Stimulated activated CD8-positive, alpha-beta memory T cell treated with anti-CD3 and anti-CD28 coated beads, Interleukin-4, amount 100 ng/mL, for 1 hour (primary cell): ENCODE measurements at places on chromosomes 5 and 9.

- no peak for DNase-seq
Measured at GRCh38 chr5:178869577-178869976, 9.8 kb downstream of the ZNF354B start.

DNA sequence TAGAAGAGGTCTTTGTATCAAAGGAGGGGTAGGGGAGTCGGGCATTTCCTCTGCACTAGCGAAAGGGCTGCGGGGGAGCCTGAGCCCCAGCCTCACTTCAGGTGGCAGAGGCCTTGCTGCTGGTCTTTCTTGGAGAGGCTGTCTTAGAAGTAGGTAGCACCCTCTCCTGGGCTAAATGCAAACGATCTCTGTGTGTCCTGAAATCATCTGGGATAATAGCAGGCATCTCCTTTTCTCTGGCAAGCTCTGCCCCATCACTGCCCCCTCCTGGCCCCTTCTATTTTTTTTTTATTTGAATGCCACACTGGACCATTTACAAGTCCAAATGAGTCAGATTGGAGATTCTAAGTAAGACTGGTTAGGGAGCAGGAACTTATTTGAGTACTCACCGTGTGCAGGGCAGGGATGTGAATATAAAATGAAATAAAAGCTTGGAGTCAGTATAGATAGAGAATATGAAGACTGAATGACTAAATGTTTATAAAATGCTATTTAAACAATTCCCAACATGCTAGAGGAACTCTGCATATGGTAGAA, 137.1 kb downstream of the FGF1 start:
- no peak for DNase-seq

GRCh38 chr5:169448826-169449225, 134.7 kb upstream of the SPDL1 start:
- DNase-seq = no peak

DNA sequence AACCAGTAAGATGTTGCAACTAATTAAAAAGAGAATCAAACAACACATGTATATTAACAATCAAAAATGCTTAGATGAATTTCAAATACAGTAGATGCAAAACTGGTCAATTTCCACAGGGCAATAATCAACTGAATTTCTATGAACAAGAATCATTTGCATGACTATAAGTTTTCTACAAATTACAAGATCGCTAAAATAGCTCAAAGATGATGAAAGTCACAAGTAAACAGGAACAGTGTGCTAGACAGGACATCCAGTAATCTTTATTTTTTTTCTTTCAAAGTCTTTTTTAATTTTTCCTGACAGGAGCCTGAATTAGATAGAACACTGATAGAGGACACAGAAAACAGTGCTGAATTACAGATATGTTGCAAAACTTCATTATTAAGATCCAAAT, 608.2 kb upstream of the DAB2 start:
- DNase-seq = no peak

GRCh38 chr9:136328011-136328621, 777 bp downstream of the GPSM1 start:
- DNase-seq = no peak

GRCh38 chr5:64315778-64316177, 150.1 kb downstream of the RNF180 start:
- DNase-seq = no peak

DNA sequence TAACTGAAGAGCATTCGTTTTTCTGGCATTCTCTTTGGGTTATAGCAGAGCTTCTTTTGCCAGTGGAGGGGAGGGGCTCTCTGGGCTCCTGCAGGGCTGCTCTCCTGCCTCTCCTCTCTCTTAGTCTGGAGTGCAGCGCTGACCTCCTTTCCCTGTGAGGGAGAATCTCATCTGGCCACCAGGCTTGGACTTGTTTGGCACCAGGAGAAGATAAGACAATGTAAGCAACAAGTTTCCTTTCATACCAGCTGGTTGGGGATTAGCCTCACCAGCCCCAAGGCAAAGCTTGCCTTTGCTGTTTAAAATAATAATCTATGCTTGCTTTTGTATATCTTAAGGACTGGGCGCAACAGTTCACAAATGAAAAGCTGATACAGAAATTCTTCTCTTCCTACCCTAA, 196.4 kb downstream of the TLE4 start:
- DNase-seq = no peak

DNA sequence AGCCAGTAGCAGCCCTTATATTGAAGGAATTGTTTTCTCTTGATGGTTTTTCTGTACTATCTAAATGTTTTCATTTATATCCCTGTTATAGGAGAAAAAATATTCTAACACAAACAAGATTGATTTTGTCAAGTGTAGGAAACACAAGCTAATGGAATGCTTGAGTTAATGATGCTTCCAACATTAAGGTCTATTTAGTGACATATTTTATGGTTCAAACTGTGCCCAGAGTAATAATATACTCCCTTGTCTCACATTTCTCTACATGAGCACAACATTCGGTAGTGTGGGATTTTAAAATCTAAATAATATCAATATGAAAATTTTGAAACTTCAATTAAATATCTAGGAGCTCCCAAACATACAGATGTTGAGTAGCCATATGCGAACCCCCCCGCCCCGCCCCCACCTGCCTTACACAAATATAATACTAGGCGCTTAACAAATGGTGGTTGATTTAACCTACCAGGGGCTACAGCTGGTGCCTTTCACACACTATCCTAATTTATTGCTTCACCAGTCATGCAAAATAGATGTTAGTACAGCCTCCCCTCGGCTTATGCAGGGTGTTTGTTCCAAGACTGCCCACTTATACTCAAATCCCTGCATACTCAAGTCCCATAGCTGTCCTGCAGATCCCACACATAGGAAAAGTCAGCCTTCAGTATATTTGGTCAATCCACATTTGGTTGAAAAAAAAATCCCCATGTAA, 124.1 kb upstream of the ACO1 start:
- DNase-seq = no peak

GRCh38 chr5:67577424-67577823, 380.8 kb upstream of the CD180 start:
- no peak for DNase-seq

DNA sequence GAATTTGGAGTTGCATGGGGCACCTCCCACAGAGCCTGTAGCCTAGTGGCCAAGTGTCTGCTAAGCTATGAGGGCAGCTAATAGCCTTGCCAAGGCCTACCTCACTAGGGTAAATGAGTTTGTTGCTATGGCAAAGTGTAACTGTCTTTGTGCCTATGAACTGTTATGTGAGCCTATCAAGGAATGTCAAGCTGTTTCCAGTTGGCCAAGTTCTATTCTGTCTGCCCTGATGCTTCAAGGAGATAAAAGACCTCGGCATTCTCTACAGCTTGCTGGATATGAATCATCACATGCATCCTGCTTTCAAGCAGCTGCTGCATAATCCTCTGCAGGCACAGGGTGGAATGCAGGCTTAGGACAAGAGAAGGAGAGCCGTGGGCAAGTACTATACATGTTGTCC, 69.8 kb upstream of the CCDC112 start:
- no peak for DNase-seq

DNA sequence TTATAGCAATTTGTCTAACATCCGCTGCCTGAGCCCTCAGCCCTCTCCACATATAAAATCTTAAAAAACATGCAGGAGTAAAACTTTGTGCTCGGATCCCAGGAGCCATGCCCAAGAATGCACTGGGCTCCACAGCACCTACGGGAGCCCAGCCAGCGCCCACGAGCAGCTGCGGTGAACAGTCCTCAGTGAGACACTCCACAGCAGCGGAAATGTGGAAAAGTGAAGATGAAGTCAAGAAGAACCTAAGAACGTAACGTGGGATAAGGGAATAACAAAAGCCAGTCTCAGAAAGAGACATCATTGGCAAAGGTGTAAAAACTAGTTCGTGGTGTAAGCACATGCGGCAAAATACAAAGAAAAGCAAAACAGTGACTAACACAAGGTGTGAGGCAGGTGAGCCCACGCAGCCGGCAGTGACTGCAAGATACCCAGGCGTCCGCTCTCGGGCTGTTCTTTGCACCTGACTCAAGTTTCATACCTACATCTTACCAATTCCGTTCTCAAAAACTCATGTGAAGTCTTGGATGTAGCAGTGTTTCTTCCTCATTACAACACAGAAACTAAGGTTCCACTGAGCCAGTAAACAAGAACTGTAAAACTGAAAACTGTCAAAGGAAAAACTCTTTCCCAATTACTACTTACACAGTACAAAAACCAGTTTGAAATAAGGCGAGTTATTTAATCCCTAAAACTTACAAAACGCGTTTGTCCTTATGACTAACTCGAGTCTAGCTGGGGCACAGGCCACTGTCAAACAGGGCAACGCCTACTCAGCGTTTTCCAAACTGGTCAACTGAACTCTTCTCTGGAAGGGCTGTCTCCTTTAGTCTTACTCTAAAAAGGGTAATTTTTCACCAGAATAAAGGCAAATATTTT, 1.7 kb downstream of the CAMSAP1 start:
- no peak for DNase-seq

- DNase-seq = no peak
Measured at GRCh38 chr5:81314581-81314980, 13.2 kb downstream of the ZCCHC9 start.

GRCh38 chr5:156920861-156921431, 42.1 kb downstream of the TIMD4 start:
- DNase-seq = no peak

DNA sequence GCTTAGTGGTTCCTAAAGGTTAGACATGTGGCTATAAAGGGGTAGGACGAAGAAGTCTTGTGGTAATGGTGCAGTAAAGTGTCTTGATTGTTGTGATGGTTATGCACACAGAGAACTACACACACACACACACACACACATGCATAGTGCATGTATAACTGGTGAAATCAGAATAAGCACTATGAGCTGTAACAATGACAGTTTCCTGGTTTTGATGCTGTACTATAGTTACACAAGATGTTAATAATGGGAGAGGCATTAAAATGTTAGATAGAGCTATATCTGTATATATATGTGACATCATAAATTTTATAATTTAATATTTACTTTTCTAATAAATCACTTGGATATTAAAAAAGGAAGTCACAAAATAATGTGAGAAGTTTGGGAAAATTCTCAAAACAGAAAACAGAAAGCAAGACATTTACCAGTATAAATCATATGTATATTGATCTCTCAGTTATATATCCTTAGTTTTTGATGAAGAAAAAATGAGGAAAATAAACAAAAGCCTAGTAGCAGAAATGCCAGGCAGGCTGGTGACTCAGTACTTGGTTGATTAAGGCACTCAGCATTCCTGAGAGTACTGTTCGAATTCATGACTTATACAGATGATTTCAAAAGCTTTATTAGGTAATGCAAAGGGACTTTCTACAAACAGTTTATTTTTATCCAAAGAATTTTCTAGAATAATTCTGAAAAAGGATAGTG, 350.5 kb upstream of the DAB2 start:
- DNase-seq = no peak

DNA sequence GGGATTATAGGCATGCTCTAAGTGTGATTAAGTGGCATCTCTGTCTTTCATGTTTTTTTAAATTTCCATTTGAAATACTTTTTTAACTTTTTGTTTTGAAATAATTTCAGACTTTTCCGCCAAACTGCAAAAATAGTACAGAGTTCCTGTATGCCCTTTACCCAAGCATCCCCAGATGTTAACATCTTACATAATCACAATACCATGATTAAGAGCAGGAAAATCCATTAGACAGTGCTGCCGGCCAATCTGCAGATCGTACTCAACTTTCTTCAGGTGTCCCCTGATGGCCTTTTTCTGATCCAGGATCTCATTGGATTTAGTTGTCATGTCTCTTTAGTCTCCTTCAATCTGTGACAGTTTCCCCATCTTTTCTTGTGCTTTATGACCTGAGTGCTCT, 49.0 kb downstream of the ERGIC1 start:
- no peak for DNase-seq

- no peak for DNase-seq
Measured at GRCh38 chr9:80059979-80060378, 488.2 kb downstream of the TLE4 start.

- no peak for DNase-seq
Measured at GRCh38 chr5:177611446-177612214, 11.7 kb downstream of the B4GALT7 start.

GRCh38 chr9:16085167-16085726, 532.4 kb downstream of the CCDC171 start:
- no peak for DNase-seq

- no peak for DNase-seq
Measured at GRCh38 chr5:36365896-36366295, 64.2 kb upstream of the RANBP3L start.

DNA sequence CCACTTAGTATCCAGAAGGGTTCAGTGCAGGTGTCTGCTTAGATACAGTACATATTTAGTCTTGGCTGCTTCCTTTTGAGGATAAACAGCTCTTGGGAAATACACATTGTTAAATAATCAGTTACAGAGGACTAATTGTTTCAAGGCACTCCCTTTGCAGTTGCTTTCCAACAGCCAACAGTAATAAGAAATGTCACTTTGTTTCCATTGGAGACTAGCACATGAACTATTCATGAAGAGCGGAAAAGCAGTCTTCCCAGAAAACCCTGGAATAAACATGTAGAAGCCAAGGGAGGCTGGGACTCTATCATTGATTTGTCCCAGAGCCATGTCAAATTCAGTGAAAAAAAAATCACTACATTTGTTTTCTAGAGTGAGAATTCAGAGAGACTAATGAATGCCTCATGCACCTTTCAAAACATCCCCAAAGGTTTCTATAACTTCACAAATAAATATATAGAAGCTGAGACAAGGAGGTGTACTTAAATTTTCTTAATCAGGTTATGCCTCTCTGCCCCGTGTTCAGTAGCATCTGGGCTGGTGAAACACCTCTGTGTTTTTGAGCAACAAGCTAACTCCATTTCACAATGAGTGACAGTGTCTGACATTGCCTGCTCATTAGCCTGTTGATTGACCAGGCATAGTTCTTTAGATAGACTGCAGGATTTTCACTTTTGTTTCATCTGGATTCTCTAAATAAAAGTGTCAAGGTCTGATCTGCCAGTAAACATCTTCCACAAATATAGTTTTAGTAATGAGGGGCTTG, 271.5 kb downstream of the ARRDC3 start:
- no peak for DNase-seq

- DNase-seq = no peak
Measured at GRCh38 chr9:133361507-133362092, 5.2 kb downstream of the SURF2 start.

DNA sequence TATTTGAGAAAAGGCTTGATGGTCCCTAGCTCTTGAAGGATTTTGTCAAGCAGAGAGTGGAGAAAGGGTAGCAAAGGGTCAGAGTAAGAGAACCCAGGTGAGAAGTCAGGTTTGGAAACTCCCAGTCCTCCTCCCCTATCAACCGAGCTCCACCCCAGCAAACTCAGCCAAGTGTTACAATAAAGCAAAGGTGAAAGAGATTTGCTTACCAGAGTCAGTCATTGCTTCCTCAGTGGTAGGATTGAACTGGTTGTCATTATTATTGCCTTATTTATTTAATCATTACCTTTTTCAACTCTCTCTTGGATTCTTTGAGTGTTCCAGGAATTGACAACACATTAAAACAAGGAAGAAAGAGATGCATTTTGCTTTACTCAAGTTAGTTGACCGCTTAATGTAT, 80.5 kb downstream of the RFK start:
- DNase-seq = no peak
